NCI-H2081 treated with DMSO at 0.1 percent for 48 hours (cell line): ENCODE measurements at places on chromosomes 13 and 19.

DNA sequence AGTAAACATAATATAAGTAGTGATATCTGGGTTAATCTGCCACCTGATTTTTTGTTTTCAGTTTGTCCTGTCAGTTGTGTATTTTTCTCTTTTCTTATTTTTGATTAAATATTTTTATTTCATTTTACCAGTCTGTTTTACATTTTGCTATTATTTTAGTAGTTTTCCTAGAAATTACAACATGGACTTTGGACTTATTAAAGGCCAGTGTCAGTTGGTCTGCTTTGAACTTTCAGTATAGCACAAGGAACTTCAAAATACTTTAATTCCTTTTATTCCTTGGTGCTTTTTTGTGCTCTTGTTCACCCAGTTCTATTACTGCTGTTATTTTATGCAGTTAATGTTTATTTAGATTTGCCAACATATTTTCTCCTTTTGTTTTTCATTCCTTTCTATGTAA is 149.6 kb downstream of the PDS5B start:
- no peak for DNase-seq

DNA sequence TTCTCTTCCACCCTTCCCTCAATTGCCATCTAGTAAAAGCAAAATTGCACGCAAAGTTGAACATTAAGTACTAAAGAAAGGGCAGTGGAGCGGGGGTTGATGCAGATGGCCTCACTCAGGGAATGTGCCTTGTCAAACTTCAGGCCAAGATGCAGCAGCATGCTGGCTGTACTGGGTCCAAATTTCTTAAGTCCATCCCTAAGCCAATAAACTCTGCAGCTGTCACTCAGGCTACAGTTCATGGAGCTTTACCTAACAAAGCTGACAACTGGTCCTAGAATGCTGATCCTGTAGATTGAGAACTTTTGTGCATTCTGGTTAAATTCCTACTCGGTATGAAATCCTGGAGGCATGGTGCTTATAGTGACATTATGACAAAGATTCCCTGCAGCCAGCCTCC is 88.4 kb downstream of the FOXO1 start:
- no peak for DNase-seq

DNA sequence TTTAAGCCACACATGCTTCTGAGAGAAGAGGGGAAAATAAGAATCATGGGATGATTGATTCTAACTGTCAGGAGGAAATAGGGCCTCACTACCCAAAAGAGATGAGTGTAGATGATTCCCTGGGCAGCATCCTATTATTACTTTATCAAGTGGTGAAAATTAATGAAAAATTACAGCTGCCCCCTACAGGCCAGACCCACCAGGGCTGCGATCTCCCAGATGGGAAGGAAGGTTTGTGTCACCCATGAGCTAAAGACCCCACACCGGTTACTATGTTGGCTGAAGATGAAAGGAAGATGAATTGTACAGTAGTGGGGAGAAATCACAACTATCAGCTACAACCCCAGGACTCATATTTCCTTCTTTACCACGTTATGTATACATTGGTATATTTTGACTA is 49.5 kb downstream of the RFC3 start:
- no peak for DNase-seq

GRCh38 chr19:28834996-28835395 is 378.0 kb downstream of the UQCRFS1 start:
- no peak for DNase-seq

GRCh38 chr13:102233566-102234208 is 168.2 kb downstream of the FGF14 start:
- DNase-seq: no peak
